ENCODE measurements at places on chromosomes 4 and X.

DNA sequence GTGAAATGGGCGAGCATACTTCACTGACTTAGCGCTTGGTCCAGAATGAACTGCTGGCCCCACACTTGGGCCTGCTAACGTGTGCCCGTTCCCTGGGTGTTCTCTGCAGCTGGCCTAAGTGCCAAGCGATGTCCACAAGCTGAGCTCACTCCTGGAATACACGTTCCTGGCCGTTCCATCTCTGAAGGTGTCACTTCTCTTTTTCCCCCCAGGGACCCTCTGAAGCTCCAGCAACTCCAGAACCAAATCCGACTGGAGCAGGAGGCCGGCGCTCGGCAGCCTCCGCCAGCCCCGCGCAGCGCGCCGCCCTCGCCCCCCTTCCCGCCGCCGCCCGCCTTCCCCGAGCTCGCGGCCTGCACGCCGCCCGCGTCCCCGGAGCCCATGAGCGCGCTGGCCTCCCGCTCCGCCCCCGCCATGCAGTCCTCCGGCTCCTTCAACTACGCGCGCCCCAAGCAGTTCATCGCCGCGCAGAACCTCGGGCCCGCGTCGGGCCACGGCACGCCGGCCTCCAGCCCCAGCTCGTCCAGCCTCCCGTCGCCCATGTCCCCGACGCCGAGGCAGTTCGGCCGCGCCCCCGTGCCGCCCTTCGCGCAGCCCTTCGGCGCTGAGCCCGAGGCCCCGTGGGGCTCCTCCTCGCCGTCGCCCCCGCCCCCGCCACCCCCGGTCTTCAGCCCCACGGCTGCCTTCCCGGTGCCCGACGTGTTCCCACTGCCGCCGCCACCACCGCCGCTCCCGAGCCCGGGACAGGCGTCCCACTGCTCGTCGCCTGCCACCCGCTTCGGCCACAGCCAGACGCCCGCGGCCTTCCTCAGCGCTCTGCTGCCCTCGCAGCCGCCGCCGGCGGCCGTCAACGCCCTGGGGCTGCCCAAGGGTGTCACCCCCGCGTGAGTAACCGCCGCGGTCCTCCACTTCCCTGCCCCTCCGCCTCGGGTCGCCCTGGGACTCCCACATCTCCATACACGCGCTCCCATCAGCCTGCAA, 132.3 kb downstream of the CBR4 start:
- no peak for DNase-seq

- no peak for DNase-seq
Observed at GRCh38 chr4:82560853-82561785, 669 bp downstream of the TMEM150C start.

DNA sequence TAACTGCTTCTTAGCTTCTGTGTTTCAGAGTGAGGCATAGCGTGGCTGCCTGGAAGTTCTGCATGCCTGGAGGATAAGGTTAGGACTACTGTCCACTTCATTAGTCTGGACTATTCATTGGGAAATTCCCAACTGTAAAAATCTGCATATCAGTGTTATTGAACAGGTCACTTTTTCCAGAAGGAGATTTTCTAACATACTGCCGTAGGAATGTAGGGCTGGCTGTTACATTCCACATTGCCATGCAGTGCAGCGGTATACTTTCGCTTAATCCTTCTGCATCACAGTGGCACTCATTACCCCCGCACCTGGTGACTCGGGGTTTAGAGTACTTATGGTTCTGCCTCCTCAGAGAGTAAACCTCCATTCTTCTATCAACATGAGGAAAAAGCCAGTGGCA, 104.6 kb downstream of the NPFFR2 start:
- DNase-seq = no peak

GRCh38 chr4:79575709-79576428, 167.8 kb upstream of the GK2 start:
- DNase-seq = no peak

DNA sequence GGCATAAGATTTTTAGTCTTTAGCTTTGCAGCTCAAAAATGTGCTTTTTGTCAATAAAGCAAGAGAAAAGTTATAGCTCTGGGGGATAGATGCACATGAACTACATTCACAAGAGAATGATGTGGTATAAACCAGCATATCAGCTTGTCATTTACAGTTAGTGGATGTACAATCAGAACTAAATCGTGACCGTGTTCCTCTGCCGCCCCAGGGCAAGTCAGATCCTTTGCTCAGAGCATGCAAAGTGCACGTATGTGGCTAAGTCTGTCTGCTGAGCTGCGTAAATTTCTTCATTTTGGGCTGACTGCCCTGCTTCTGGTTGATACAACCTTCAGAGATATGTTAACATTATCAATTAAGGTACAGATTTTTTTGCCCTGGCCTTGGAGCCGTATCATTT, 9.3 kb downstream of the PGM2 start:
- no peak for DNase-seq

GRCh38 chr4:128868758-128869157, 59.3 kb downstream of the JADE1 start:
- no peak for DNase-seq

- no peak for DNase-seq
Observed at GRCh38 chrX:150616179-150616862, 47.9 kb downstream of the MTM1 start.

DNA sequence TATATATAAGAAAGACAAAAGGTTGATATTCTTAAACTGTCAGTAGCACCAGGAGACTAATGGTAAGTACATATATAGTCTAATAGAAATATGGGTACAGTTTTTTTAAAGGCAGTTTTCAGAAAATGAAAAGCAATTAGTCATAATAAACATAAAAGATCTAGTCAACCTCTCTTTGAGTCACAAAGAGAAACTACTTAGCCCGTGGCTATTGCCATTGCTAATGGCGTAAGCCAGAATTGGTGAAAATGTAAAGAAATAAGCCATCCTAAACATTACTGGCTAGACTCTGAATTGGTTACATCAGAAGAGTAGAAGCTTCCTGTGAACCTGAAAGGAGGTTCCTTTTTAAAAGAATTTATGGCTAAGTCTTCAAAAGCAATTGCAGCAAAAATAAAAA, 668.7 kb upstream of the CPEB2 start:
- DNase-seq = no peak

DNA sequence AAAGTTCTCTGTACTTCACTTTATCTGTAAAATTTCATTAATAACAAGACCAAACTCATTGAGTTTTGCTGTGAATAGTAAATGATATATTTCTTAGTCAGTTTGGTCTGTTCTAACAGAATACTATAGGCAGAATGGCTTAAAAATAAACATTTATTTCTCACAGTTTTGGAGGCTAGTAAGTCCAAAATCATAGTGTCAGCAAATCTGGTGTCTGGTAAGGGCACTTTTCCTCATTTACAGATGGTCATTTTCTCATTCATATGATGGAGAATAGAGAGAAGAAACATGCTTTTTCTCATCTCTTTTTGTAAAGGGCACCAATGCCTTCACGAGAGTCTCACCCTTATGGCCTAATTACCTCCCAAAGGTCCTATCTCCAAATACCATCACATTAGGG, 415.1 kb downstream of the FAM133A start:
- no peak for DNase-seq

GRCh38 chr4:44629280-44629866, 22.1 kb downstream of the YIPF7 start:
- DNase-seq = no peak

DNA sequence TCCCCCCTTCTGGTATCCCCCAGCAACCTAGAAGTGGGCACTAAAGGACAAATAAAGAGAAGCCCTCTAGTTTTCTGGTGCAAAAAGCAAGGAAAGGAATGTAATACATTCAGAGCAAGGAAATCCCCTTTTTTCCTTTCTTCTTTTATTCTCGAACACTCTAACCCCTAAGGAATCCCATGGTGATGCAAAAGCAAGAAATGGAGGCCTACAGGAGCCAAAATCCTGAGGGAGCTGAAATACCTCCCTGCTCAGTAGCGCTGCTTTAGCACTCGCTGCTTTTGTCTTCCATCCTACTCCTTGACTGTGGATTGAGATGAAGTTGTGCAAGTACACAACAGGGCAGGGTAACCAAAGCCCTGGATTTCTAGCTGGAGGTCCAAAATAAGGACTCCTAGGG, 251.0 kb downstream of the PRDM5 start:
- DNase-seq = no peak

GRCh38 chr4:5882947-5883346, 9.9 kb downstream of the CRMP1 start:
- no peak for DNase-seq
